ENCODE measurements at places on chromosomes 6 and 20. TPM values are rescaled to one million over a fixed set of nuclear protein-coding genes. Genes with fewer than 3 reads are reported as not detected.

Gene PSORS1C2
- polyA plus RNA-seq, result not detected

DNA sequence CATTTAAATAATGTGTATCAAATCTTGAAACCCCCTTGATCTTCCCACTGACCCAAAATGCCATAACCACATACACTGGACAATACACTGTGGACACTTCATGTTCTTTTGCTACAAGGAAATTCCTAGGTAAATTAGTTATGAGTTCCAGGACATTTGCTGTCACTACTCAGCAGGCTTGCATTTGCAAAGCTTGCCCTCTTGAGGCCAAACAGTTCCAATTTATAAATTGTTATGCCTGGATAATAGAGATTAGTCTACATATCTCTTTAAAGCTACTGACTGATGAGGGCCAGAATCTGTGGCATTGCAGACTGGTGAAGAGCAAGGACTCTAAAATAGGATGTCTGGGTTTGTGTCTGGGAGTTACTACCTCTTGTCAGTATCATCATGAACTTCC is 17.4 kb upstream of the RAB32 start:
- DNase-seq, result no peak

DNA sequence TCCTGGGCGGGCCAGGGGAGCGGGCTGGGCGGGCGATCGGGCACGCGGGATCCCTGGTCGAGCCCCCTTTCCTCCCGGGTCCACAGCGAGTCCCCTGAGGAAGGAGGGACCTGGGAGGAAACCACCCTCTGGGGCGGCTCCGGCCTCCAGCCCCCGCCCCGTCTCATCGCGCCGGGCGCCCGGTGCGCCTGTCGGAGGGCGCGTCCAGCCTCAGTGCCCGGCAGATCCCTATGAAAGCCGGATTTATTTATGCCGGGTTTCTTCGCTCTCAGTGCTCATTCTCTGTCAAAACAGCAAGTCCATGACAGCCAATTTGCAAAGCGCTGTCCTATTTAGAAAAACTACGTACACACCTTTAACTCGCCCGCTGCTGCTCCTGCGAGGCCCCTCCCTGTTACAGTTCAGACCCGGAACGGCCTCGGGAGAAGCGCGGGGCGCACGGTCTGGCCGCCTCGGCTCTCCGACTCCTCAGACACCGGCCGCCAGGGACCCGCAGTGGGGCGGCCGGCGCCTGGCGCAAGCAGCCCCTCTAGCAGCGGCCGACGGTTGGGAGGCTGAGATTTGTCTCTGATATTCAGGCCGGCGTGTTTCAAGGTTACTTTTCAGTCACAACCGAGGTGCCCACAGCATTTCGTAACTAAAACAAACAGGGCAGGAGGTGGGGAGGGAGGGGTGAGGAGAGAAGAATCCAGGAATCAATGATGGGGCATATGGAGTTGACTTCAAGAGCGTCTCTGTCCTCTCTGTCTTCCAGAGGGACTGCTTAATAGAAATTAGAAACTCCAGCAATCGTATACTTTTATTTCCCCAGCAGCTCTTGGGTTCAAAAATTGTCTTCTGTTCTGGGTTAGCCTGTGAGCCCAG is 782 bp upstream of the FOXA2 start:
- DNase-seq, result no peak

DNA sequence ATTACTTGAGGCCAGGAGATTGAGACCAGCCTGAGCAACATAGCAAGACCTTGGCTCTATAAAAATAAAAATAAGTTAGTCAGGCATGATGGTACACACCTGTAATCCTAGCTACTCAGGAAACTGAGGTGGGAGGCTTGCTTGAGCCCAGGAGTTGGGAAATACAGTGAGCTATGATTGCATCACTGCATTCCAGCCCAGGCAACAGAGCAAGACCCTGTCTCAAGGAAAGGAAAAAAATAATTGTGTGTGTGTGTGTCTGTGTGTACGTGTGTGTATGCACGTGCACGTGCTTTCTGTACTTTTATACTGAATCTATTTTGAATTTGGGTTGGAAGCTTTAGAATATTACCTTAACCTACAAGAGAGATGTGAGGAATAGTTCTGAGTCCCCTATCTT is 58.9 kb downstream of the KIZ start:
- DNase-seq, result no peak

GRCh38 chr6:2708456-2708855 is 42.3 kb downstream of the MYLK4 start:
- no peak for DNase-seq

DNA sequence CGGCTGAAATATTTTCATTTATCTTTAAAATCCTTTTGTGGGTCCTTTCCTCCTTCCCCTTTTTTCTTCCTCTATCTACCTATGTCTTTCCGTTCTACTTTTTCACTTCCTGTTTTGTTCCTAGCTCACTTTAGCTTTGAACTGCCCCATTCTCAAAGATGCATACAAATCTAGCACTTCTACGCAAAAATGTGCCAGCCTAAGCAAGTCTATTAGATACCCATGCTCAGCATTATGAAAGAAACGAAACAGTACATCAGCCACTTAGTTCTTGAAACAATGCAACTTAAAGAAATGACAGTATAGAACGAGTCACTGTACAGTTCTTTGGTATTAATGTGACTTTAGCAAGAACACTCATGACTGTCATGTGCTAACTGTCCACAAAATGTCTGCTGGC is 47.3 kb upstream of the MARCKS start:
- no peak for DNase-seq

GRCh38 chr6:100300221-100300736 is 164.4 kb downstream of the SIM1 start:
- no peak for DNase-seq

GRCh38 chr6:89081423-89082322 is 1.1 kb downstream of the PNRC1 start:
- peak; percentile 96 for DNase-seq

DNA sequence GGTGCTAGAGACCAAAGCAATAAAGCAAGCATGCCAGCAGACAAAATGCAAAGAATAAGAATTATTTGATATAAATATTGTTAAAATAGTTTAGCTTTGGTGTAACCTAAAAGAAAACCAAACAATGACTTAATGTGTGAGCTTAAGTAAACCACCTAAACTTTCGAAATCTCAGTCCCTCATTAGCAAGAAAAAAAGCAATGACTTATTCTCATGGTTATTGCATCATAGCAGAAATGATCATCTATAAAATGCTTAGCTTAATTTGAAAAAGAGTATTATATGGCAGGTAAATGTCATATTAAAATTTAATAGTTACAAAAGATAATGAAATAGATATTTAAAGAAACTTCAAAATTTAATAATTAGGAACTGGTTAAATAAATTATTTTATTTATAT is 1395.7 kb upstream of the EYS start:
- no peak for DNase-seq

Gene C20orf141
- not detected for polyA plus RNA-seq

- no peak for DNase-seq
These were observed 24.5 kb upstream of the SEC63 start for GRCh38 chr6:107982486-107982885.

DNA sequence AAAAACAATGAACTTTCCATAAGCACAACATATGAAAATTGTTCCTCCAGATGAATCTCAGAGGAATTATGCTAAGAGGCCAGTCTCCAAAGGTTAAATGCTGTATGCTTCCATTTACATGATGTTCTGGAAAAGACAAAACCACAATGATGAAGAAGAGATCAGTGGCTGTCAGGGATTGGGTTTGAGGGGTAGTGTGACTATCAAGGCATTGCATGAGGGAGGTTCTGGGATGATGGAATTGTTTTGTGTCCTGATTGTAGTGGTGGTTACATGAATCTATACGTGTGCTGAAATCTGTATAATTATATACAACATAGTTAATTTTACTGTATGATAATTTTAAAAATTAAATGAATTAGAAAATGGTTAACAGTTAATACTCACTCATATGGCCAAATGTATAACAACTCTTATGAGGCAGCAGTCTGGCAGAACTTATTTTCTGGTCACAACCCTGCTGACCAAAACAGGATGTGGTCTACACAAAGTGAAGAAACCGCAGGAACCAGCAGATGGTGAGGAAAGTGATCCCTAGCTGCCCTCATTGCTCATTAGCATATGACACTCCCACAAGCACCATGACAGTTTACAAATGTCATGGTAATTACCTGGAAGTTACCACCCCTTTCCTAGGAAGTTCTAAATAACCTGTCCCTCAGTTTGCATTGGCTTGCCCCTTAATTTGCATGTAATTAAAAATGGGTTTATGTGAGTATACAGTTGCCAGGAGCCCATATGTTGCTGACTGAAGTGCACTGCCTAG is 31.9 kb downstream of the NSFL1C start:
- DNase-seq, result no peak

- DNase-seq, result no peak
These were observed 71.4 kb upstream of the PRSS16 start for GRCh38 chr6:27176096-27176495.

Gene SEMG1
- polyA plus RNA-seq, result not detected

DNA sequence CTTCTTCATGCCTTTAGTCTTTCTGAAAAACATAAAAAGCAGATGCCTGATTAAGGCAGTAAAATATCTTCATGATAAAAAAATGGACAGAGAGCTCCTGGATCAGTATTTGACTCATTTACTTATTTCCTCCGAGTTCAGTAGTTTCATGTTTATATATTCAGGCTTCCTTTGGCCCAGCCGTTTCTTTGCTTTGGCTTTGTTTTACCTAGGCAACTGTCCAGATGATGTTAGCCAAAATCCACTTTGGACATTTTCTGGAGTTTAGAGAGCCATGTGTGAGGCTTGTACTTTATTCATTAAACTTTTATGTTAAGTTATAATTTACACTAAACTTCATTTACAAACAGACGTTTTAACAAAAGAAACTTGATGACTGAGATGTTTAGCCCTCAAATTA is 307.1 kb upstream of the RSPO3 start:
- DNase-seq, result no peak

DNA sequence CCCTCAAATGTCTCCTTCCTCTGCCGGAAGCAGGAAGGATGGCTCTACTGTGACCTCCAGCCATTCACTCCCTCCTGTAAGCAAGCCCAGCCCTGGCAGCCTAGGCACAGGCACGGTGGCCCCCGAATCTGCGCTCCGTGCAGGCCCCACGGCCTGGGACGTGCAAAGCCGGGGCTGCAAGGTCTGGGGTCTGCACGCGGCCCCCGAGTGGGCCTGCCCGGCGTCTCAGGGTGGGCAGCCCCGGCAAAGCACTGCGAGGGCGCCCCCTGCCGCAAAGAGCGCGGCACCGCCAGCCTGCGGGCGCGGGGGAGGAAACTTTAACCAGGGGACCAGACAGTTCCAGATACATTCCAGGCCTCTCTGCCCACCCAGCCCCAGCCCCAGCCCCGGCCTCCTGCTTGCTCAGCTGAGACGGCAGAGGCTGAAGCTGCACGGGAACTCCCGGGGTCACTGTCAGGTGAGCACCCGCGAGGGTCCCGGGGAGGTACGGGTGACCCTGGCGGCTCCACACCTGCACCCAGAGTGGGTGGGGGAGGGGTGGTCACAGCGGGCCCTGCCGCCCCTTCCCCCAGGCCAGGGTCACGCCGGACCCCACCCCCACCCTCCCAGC is 98.8 kb downstream of the ASXL1 start:
- no peak for DNase-seq

Gene CST5
- polyA plus RNA-seq, result not detected

Gene BEND3
- polyA plus RNA-seq, result 10.3 TPM

GRCh38 chr6:56434606-56435005 is 187.2 kb upstream of the COL21A1 start:
- DNase-seq, result no peak

DNA sequence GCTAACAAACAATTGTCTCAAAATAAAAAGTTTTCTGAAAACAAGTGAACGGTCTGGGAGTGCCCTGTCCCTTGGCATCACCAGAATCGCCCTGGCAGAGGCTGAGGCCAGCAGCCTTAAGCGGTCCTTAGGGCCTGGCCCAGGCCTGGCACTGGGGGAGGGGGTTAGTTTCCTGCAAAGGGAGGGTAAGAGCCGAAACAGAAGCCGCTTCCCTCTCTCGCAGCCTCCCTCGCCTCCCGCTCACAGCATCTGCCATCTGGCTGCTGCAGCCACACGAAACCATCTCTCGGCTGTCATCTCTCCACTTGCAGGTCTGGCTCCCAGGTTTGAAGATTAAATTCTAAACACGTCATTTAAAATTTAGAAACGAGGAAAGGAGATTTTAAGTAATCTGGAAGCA is 31.5 kb downstream of the PMEPA1 start:
- DNase-seq, result no peak

GRCh38 chr20:46642969-46643343 is 8.3 kb downstream of the SLC13A3 start:
- DNase-seq, result no peak

DNA sequence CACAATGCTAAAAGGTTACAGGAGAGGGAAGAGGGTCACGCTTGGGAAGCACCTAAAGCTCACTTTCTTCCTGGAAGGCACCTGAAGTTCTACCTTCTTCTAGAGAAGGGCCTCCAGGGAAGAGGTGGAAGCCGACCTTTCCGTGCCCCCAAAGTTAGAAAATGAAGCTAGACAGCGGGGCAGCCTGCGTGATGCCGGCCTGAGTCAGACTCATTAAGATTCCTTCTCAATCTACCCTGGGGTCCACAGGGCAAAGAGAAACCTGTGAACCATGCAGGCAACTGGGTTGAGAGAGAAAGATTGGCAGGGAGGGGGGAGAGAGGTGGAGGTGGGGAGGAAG is 54.8 kb upstream of the CCDC167 start:
- no peak for DNase-seq

DNA sequence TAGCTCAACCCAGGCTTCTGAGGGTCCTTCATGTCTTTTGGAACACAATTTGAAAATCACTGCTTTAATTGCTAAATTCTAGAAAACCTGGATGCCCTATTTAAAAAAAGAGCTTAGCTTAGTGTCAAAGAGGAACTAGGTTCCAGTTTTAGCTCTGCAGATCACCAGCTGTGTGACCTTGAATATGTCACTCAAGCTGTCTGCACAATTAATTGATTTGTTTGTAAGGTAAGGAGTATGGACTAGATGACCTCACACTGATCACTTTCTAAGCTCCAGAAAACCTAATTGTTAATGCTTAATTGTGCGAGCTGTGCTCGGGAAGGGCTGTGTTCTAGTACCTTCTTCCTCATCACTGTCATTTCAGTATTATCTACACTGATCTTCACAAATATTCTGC is 26.2 kb downstream of the UTRN start:
- DNase-seq, result no peak

DNA sequence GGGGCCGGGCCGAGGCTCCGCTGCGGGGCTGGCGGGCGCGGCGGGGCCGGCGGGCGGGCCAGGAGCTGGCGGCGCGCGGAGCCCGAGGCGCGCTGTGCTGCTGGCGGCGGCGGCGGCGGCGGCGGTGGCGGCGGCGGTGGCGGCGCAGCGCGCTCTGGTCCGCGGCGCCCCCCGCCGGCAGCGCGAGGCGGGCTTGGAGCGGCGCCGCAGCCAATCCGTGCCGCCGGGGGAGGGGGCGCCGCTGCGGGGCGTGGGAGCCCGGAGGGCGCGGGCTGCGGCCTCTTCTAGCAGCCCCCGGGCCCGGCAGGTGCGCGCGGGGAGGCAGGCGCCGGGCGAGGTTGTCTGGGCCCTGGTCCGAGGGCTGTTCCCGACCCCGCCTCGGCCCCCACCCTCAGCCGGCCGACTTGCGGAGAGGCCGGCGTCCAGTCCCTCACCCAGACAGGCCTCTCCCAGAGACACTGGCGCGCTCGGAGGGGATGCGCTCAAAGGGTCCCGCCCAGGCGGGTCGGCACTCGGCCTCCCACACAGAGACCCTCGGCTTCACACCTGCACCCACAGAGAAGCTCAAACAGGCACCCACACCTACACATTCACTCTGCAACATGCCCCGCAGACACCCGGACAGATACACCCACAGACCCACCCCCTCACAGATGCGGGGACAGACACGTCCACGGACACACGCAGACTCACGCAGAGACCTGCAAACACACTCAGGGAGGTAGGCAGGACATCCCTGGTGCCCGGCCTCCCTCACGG is at the start of gene RIMS4:
TSS of gene RIMS4 (minus strand) at position 156 of the 759 bp plus-strand sequence. CDS start 275 bp downstream, outside the sequence.
- no peak for DNase-seq

All from right renal pelvis (tissue), 4 donors.